CD4-positive, alpha-beta T cell treated with Interleukin-1 beta for 1 hour (primary cell): ENCODE measurements at places on chromosomes 2 and 18.

DNA sequence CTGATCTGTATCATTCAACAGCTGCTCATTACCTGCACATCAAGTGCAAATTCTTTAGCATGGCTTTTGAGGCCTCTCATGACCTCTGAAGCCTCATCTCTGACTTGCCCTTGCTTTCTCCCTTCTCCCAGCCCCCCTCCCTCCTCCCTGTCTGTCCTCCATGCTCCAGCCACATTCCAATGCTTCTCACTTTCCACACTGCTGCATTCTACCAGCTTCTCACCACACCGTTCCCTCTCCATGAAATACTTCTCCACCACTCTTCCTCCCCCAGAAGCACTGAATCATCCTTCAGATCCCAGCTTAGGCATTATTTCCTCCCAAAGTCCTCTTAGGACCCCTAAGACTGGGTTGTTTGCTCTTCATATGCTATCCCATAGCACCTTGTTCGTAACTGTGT lies 26.9 kb downstream of the GCG start:
- DNase-seq: no peak

DNA sequence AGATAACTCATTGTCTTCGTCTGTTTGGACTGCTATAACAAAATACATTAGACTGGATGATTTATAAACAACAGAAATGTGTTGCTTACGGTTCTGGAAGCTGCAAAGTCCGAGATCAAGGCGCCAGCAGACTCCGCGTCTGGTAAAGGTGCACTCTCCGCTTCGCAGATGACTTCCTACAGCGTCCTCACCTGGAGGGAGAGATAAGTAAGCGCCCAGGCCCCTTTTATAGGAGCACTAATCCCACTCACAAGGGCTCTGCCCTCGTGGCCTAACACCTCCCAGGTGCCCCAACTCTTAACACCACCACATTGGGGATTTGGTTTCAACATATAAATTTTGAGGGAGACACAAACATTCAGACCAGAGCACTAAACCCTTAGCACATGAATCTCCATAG lies 51.3 kb downstream of the SERTAD2 start:
- DNase-seq: no peak

GRCh38 chr2:134127496-134127895 lies 126.4 kb upstream of the MGAT5 start:
- peak; percentile 14 for DNase-seq

DNA sequence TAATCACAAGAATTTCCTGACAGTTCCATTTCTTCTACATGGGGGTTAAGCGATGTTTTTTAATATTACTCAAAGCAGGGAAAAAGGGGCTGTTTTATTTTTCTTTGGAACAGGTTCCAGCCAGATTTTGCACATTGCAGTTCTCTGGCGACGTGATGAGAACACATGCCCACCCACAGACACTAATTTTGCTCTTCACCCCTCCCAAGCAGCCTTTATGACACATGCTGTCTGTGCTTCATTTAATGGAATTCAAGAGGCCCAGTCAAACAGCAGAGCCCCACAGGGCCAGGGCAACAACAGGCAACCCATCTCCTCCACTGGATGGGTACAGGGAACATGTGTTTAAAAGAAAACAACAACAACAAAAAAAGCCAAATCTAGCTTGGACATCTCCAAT lies 70.8 kb downstream of the SPRED2 start:
- DNase-seq: no peak

- DNase-seq: peak; percentile 20
Measured at GRCh38 chr2:20666304-20667150, at the start of gene GDF7. GDF7 (plus strand) TSS chr2:20667144; CDS start chr2:20667240, 96 bp downstream.

GRCh38 chr2:177598326-177599138 lies 206.0 kb downstream of the AGPS start:
- DNase-seq: no peak

DNA sequence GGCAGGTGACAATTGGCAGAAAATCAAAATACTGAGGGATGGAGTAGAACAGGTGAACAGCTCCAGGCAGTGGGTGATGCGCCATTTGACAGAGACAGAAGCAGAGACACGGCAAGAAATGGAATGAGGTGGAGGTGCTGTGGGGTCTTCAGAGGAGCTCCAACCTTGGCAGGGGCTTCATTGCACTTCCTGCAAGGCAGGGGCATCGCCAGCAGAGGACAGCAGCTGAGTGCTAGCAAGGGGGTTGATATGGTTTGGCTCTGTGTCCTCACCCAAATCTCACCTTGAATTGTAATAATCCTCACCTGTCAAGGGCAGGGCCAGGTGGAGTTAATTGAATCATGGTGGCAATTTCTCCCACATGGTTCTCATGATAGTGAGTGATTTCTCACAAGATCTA lies 42.8 kb downstream of the CCDC68 start:
- no peak for DNase-seq

GRCh38 chr18:24128700-24129099 lies 10.2 kb upstream of the CABYR start:
- DNase-seq: no peak

GRCh38 chr18:63828656-63829055 lies 53.4 kb downstream of the SERPINB7 start:
- DNase-seq: no peak

DNA sequence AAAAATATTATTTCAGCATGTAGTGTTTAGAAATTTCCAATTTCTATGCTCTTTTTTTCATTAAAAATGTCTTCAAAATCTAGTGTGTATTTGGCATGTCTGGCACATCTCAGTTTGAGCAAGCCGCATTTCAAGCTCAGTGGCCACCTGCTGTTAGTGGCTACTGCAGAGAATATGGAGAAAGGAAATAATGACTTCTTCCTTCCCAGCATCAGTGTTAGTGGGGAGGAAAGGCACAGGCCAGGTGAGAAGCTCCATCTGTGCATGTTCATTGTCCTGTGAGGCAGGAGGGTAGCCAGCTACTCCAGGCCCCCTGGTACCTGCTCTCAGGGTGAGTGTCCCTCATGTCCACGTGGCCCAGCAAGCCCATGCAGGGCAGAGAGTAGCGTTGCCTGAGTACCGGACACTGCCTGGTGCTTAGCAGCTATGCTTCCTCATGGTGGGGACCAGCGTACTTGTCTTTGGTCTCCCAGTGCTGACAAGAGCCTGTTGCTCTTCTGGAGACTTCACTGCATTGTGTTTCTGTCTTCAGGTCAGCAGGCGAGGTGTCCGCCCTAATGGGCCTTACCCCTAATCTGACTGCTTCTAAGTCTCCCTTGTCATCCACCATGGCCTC lies 67.4 kb upstream of the CHMP1B start:
- no peak for DNase-seq

DNA sequence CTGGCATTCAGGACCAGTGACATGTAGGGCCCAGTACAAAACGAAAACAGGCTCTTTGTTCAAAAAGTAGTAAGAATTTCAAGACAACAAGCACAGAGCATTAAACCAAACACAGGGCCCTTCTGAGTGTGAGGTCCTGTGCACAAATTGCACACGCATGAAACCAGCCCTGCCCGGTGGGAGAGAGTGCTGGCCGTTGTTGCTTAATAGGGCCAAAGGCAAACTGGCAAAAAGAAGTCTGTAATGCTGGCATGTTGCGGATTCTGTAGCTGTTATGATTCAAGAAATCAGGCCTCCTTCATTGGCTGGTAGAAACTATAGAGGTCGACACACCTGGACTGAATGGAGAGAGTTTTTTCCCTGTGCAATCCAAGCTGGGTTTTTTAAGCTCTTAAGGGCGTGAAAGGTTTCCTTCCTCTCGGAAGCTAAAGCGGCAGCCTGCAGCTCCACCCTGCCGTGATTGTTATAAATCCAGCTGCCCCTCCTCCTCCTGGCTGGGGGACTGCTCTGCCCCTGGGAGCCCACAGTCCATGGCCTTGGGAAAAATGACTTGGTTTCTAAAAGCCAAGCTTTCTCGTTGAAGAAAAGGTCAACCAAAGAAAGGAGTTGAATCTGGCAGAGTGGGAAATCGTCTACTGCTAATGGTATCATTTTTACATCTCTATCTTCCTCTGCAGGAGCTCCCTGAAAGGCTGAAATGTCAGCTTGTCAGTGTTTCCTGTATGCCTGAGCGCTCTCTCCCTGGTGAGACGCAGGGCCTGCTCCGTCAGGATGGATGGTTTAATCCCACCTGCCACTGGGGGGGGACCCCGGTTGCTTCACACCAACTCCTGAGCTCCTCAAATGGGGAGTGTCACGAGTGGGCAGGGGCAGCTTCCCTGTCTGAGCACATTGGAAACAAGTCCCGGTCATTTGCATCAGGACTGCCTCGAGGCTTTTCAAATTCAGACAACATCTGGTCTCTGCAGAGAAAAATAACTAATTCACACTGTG lies 143.6 kb downstream of the ALPK2 start:
- no peak for DNase-seq

DNA sequence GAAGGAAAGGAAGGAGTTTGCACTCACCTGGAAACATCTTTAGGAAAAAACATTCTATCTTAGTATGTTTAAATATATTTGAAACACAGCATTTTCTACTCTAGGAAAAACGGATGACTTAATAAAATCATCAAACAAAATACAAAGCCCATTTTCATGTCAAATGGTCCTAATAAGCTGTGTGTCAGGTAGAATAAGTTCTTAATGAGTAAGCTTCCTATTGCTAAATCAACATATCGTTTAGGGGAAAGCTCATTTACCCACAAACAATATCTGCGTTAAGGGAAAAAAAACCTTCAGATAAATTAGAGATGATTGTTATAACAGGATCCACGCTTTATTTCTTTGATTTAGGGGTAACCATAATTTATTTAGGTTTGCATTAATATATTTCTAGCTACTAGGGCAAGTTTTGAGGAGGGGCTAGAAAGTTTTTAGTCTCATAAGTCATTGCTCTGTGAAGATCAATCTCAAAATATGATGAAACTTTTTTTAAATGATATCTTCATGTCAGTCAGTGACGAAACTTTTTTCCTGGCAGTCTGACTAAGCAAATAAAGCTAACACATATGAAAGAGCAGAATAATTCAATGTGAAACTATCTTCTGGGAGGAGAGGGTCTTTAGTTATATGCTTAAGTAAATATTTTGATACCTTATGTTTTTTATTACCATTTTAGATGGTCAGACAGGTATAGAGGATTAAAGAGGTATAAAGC lies 147.1 kb downstream of the WDSUB1 start:
- no peak for DNase-seq

DNA sequence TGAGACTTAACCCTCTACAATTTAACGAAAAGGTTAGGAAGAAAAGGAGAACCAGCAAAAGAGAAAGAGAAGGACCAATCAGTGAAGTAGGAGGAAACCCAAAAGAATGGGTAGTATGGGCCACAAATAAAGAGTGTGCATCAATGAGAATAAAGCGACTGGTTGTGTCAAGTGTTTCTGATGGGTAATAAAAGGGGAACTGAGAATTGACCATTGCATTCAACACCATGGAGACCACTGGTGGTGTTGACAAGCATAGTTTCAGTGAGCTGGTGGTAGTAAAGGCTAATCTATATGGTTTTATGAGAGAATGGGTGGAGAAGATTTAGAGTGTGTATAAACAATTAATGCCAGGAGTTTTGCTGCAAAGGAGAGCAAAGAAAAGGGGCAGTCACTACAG lies 75.4 kb downstream of the CSRNP3 start:
- DNase-seq: no peak

- no peak for DNase-seq
Measured at GRCh38 chr2:85908506-85908905, 19.7 kb upstream of the ST3GAL5 start.

DNA sequence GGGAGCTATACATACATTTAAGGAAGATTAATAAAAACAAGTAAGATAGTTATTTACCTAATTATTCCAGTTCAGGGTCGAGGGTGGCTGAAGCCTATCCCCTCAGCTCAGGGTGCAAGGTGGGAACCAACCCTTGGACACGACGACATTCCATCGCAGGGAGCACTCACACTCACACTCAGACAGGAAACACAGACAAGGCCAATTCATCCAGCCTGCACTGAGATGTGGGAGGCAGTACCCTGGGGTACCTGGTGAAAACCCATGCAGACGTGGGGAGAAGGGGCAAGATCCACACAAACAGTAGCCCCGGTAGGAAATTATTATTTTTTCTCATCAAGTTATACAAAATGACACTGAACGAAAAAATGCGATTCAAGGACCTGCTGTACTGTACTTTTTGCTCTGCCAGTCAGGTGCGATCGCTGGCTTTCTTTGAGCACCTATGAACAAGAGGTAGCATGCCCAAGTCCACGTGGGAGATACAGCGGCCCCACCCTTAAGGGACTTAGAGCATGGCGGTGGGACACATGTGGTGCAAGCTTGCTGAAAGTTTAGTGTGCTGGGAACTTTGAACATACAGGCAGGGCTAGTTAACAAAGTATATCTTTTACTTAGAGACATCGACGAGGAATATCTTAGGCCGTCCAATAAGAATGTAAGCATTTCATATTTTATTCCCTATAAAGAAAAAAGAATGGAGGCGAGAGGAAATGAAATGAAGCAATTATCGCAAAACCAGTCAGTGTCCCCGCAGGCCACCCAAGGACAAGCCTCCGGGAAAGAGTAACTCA lies 624 bp downstream of the METTL8 start:
- DNase-seq: peak; percentile 38

DNA sequence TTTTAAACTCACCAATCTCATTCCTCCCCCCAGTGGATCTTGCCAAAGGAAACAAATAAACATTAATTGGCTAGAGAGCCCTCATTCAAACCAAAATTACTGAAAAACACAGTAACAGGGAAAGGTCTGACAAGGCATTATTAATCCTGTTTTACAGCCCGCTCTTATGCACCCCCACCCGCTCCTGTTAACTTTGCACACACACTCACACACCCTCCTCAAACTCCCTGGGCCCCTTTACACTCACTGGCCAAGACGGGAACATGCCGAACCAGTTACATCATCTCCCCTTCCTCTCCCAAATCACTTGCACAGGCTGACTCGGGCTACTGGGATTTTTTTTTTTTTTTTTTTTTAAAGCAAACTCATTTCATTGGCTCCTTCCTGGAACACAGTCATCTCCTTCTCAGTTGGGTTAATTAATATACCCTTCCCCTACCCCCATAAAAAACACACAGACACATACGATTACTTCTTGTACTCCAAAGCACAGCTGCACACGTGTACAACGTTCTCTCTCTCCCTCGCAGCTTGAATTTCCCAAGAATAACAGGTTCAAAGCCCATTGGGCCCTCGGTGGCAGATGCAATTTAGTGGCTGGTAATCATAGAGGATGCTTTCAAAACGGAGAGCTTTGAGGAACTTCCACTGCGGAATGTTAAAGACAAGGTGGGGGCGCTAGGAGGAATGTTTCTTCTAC lies 31.8 kb downstream of the KLF7 start:
- no peak for DNase-seq

DNA sequence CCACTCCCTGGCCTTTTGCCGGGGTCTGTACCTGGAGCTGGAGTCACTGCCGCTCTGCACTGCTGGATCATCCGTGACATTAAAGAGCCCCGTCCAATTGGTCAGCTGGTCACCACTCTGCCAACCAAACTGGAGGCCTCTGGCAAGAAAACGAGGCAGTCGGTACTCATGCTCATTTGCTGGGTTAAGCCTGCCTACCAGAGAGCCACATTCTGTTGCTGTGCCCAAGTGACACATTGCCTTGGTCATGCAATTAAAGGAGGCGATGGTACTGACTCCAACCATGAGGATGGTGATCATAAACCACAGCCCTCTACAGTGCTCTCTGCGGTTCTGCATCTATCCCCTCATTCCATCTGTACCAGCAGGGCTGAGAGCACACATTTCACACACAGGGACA lies 35.5 kb downstream of the ST8SIA5 start:
- no peak for DNase-seq

- no peak for DNase-seq
Measured at GRCh38 chr2:42897358-42897757, 105.0 kb upstream of the HAAO start.

GRCh38 chr2:22347306-22347705 lies 1037.7 kb upstream of the KLHL29 start:
- DNase-seq: no peak

- DNase-seq: no peak
Measured at GRCh38 chr18:37307181-37307580, 258.4 kb downstream of the CELF4 start.
